ENCODE measurements at places on chromosomes 3 and 15.

DNA sequence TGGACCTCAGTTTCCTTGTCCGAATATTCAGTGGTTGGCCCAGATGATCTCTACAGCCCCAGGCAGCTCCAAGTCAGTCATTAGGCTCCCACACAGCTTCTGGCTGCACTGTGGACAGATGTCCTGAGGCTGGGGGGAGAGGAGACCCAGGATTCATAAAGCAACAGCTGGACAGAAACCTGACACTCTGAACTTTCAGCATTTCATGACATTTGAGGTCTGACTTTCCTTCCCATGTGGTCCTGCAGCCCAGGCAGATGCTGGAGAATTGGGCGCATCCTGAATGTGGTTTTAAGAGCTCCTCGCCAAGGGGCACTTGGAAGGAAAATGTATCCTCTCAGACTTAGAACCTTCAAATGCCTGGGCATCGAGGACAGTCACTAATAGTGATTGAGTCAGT is 307.6 kb upstream of the LRRFIP2 start:
- no peak for DNase-seq

DNA sequence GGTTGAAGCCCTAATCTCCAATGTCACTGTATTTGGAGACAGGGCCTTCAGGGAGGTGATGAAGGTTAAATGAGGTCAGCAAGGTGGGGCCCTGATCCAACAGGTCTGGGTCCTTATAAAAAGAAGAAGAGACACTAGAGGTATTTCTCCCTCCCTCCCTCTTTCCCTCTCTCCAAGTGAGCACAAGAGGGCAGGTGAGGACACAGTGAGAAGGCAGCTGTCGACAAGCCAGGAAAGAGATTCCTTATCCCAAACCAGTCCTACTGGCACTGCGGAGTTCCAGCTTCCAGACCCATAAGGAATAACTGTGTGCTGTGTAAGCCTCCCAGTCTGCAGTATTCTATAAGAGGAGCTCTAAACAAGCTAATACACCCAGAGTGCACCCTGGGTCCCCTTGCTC is 134.7 kb downstream of the ADAMTS17 start:
- no peak for DNase-seq

- DNase-seq, result no peak
These were observed 951 bp downstream of the GPR62 start for GRCh38 chr3:51955893-51956770.

- DNase-seq, result no peak
These were observed 36.0 kb downstream of the BDH1 start for GRCh38 chr3:197519801-197520211.

DNA sequence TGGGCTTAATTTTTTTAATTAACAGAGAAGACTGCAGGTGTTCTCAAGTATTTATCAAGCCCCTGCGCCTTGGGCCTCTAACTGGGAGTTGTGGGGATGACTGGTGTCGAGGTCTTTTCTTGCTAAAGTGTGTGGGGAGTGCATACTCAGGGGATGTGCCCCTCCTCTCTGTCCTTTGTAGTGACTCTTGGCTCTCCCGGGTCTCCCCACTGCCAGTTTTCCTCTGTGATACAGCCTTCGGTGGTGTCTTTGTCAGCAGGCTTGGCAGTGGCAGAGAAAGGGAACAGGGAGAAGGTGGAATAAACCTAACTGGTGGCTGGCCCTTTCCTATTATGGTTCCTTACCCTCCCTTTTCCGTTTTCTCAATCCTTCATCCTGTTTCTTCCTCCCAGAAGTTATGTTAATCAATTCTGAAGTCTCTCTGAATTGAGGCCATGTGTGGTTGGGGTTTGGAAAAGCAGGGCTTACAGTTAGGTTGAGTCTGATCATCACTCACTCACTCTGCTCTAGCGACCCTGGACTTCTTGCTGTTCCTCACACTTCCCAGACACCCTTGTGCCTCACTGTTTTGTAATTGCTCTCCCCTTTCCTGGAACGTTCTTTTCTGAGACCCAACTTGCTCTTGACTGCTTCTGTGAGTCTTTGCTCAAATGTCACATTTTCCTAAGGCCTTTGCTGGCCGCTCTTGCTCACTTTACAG is 158.1 kb downstream of the PTPRG start:
- no peak for DNase-seq

DNA sequence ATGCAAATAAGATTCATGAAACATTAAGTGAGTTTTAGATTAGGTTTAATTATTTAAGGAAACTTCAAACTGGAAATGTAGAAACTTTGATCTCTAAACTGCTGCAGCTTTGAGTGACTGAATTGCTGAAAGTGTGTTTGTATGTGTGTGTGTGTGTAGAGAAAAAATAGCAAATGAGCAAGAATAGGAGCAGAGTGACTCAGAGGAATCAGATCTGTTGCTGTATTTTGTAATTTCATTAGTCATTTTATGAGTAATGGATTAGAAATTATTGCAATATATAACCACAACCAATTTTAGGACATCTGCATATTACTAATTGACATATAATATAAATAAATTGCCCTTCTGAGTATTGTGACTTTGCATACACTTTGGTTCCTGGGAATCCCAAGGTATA is 52.8 kb upstream of the SLC9A9 start:
- DNase-seq, result peak; percentile 83

DNA sequence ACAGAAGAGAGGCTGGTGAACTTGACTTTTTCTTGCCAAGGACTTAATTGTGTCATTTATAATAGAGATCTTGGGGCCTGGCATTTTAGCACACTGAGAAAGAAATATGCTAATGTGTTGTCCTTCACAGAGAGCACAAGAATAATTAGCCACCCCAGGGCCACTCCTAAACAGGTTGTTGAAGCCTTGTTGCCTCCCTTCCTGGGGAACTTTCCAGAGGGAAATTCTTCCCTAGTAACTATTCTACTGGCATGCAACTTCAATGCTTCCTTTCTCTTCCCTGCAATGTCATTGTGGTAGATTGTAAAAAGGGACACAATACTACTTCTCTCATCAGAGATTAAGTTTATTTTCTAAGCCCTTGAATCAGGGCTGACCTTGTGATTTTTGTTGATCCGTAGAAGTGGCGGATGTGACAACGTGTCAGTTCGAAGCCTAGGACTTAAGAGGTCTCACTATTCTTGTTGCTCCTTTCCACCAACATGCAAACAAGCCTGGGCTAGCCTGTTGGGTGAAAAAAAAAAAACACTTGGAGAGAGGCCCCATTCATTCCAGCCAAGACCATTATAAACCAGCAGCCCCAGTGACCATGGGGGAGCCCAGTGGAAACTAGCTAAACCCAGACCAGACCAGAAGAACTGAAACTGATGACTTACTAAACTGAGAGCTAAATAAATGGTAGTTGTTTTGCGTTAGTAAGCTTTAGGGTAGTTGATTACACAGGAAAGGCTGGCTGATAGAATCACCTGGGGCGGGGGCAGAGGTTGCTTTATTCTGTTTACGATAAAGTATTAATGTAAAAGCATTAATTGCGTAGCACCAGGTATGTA is 287.2 kb downstream of the SHQ1 start:
- no peak for DNase-seq

- DNase-seq, result no peak
These were observed 2.9 kb downstream of the MCTP2 start for GRCh38 chr15:94234300-94234699.

GRCh38 chr3:71146673-71147072 is 436.9 kb downstream of the FOXP1 start:
- no peak for DNase-seq

DNA sequence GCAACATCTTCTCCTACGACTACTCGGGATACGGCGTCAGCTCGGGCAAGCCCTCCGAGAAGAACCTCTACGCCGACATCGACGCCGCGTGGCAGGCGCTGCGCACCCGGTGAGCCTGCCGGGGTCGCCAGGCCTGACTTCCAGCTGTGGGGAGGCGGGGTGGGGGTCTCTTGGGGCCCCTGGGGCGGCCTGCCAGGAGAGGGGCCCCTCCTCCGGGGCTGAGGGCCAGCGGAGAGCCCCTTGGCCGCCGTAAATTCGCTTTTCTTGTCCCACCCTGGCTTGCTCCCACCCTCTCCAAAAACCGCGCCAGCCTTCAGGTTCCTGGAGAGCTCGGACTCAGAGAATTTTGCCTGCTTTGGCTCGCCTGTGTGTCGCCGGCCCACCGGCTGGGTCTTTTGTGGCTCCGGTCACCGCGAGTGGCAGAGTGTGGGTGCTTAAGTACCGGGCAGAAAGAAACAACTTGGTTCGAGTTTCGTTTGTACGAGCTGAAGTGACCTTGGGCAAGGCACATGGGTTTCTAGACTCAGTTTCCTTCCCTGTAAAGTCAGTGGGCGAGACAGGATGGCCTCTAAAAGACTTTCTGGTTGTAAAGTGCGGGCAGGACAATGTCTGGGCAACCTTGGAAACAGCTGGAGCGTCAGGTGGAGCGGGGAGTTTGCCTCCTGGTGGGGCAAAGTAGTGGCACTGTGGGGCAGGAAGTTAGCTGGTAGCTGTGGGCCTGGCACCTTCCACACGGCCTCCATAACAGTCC is 976 bp downstream of the ABHD17C start:
- no peak for DNase-seq

- no peak for DNase-seq
These were observed 108.1 kb downstream of the ROBO2 start for GRCh38 chr3:77147836-77148578.

DNA sequence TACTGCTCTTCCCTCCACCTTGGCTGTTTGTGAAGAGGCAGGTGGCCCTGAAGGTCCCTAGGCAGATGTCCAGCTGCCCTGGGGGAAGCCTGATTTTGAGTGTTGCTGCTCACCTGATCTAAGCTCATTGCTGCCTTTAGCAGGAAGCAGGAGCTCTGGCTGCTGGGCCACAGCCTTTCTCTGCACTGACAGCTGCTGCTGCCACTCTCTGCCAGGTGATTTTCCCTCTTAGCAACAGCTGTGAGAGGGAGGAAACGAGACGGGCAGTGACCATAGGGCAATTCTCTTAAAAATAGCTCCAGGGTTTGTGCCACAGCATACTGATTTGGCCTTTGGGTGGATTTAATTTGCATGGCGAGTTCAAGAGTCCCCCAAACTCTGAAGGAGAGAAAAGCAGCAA is 415.8 kb upstream of the SEMA6D start:
- DNase-seq, result no peak

- DNase-seq, result no peak
These were observed 23.9 kb upstream of the CTNNB1 start for GRCh38 chr3:41175365-41175764.

- DNase-seq, result peak; percentile 18
These were observed 63.6 kb downstream of the CLDN1 start for GRCh38 chr3:190258634-190259033.

GRCh38 chr15:47787875-47788274 is 70.6 kb downstream of the SEMA6D start:
- no peak for DNase-seq

DNA sequence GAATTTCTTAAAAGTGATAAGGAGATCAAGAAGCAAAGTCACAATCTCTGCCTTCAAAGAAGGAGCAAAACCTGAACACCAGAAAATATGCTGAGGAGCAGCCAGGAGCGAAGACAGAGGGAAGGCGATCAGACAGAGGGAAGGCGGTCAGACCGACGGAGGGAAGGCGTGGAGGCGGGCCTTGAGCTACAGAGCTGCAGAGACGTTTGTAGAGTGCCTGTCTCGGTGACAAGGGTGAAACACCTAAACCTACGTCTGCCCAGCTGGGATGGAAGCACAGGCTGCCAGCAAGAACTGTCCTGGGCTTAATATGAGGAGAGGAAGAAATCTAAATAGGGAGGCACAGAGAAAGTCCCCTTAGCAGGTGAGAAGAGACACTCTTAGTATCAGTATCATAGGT is 476.0 kb downstream of the OCA2 start:
- no peak for DNase-seq

DNA sequence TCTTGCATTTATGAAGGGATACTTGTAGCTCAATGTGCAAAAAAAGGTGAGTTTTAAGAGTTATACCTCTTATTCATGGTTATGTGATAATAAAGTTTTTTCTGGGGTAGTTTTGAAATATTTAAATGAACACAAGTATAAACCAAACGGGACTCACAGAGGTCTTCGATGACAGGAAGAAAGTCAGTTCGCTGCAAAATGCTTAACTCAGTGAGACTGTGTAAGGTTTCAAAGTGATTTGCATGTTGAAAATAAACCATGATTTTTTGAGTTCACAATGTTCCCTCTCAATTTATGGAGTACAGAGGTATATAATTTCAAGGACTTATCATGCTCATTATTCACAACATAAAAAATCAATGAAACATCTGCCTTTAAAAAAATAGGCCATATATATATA is 36.3 kb upstream of the MYH15 start:
- no peak for DNase-seq

- DNase-seq, result no peak
These were observed 188.0 kb downstream of the SOX2 start for GRCh38 chr3:181899702-181900101.

- DNase-seq, result peak; percentile 45
These were observed 262.1 kb downstream of the LPP start for GRCh38 chr3:188416041-188416440.

DNA sequence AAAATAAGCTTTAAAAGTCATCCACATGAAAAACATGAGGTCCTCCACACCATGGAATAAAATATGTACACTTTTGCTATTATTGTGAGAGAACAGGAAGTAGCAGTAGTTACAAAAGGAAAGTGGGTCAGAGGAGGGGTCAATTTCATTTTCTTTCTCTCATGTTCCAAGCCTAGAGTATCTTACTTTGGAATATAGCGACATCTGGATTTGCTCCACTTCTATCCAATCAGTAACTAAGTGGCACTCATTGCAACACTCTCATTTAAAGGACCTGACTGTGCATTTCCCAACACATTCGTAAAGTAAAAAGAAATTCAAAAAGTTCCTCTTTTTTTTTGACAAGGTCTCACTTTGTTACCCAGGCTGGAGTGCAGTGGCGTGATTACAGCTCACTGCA is 637.3 kb downstream of the TUSC7 start:
- no peak for DNase-seq

DNA sequence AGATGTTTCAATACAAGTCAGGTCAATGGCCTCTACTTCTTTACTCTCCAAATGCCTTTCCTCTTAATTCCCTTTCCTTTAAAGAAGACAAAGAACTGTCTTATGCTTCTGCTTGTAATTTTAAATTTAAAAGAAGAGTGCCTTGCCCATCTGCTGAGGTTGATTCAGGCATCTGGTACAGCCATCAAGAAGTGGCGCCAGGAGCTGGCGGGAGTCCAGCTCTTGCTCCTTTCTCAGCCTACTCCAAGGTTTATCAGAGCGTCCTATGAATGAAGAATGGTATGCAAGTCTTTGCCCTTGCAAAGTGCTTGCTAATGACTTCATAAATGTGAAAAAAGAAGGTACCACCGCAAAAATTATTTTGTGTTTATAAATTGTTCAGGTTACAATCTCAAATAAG is 294.6 kb upstream of the TGFBR2 start:
- no peak for DNase-seq

DNA sequence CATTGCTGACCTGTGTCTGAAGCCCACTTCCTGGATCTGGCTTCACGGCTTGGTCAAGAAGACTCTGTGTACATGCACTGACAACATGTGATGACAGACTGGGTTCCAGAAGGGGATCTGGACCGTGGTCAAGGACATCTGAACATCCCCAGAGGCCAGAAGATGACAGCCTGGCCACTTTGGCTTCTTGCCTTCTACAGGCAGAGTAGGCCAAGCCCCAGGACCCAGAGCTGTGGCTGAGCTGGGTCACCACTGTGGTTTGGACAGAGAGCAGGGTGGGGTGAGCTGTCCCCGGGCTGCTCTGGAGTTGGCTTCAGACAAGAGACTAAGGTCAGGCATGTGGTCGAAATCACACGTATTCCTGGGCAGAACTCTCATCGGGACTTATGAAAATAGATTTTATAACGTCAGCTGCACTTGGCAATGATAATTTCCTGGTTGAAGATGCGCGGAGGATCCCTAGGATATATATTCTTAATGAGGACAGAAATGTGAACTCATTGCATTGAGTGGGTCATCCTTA is 114.1 kb upstream of the FRMD4B start:
- no peak for DNase-seq

GRCh38 chr15:47332481-47332880 is 384.8 kb upstream of the SEMA6D start:
- peak; percentile 42 for DNase-seq

- DNase-seq, result no peak
These were observed 171.8 kb upstream of the WNT5A start for GRCh38 chr3:55658690-55659562.
